ENCODE measurements at places on chromosomes 4 and X.

DNA sequence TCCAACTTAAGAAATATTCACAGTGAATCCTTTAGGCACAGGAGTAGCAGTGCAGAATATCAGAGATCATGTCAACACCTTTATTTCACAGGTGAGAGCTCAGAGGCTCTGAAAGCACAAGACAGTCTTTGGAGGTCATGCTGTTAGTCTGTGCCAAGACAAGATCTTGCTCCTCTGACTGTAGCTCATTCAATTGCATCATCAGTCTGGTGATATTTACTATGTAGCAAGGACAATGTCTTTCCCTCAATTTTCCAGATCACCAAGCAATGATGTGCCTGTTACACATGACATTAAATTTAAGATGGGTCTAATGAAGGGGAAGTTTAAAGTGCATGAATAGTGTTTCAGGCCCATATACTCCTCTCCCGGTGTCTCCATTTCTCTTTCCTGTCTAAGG lies 277.5 kb downstream of the IL15 start:
- DNase-seq, result peak; percentile 21

DNA sequence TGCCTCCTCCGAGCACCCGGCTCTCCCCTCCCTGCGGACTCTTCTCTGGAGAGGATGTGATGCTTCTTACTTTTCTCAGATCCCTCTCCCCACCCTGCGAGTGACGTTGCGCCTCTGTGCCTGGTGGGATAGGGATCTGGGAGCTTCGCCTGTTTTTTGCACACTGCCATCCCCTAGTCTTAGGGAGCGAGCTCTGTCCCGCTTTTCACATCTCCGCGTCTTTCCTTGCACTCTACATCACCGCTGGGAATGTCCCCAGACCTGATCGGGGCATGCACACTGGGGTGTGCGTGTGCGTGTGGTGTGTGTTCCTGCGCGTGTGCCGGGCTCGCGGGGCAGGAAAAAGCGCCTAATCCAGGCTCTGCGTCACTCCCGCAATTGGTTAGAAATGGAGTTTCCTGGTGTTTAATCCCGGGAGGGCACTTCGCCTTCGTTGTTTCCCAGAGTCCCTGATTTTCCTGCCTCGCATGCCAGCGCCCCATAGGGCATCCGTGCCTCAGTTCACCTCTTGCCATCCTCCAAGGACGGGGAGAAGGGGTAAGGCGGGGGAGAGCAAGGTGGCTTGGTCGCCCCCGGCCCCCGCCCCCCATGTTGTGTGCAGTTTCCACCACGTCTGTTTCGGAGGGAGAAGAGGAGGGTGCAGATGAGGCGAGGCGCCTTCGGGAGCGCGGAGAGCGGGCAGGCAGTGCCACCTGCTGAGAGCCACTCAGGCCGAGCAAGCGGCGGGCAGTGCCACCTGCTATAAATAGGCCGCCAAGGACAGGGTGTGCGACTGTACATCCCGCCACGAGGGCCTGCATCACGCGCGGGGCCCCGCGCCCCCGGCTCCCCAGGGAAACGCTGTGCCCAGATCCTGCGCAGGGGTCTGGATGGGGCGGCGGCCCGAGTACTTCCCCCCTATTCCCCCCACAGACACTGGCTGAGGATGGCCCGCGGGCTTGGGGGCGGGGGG lies 759 bp upstream of the TBC1D1 start:
- no peak for DNase-seq

GRCh38 chrX:113305496-113305895 lies 464.9 kb upstream of the AMOT start:
- no peak for DNase-seq

DNA sequence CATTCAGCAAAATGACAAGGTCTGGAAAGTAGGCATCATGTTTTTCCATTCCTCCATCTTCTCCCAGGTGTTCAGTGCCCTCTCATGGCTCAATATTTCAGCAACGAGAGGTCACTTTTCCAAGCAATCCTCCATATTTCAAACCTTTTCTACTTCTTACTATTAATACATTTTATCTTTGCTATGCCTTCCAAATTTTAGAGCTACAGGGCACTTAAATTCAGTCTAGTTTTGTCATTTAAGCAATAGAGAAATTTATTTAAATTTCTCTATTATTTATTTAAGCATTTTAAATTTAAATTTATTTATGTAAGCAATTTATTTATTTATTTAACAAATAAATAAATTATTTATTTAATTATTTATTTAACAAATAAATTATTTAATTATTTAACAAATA lies 305.1 kb upstream of the ANXA10 start:
- DNase-seq, result no peak

All from hematopoietic multipotent progenitor cell treated with erythropoietin and hydrocortisone succinate and interleukin-3 and kit ligand, for 17 days (in vitro differentiated cells).